NCI-H2029 treated with DMSO at 0.1 percent for 48 hours (cell line): ENCODE measurements at places on chromosomes 13 and 19.

DNA sequence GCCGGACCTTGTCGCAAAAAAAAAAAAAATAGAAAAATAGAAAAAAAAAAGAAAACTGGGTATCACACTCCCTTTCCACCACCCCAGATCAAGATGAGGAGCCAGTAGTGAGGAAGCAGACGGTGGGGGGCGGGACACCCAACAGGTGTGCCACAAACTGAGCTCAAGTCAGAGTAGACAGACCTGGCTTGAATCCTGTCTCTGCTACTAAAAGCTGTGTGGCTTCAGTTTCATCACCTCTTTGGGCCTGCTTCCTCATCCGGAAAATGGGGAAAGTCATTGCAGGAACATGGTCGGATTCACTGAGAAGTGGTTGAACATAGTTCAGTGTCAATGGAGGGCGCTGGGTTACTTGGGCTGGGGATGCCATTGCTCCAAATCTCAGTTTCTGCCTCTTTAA lies 2.9 kb downstream of the HIF3A start:
- no peak for DNase-seq

DNA sequence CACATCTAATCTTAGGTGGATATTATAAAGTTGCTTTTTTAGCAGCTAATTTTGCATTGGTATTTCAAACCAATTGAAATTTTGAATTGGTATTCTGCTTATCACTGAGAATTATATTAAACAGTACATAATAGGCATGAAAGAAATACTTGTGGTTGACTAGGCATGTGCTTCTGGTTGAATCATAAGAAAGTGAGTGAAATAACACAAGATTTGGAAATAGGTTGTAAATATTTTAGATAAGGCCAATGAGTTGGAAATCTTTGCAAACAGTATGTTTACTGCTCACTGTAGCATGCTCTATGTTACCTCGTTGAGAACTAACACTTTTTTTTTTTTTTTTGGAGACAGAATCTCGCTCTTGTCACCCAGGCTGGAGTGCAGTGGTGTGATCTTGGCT lies 66.8 kb upstream of the RFC3 start:
- DNase-seq = no peak

GRCh38 chr13:87975035-87975434 lies 303.9 kb downstream of the SLITRK5 start:
- DNase-seq = no peak

GRCh38 chr13:97214921-97215320 lies 7.2 kb upstream of the MBNL2 start:
- DNase-seq = no peak

GRCh38 chr19:50202386-50202785 lies 1.0 kb upstream of the MYH14 start:
- DNase-seq = no peak

GRCh38 chr13:97468331-97468730 lies 34.4 kb downstream of the RAP2A start:
- DNase-seq = no peak

DNA sequence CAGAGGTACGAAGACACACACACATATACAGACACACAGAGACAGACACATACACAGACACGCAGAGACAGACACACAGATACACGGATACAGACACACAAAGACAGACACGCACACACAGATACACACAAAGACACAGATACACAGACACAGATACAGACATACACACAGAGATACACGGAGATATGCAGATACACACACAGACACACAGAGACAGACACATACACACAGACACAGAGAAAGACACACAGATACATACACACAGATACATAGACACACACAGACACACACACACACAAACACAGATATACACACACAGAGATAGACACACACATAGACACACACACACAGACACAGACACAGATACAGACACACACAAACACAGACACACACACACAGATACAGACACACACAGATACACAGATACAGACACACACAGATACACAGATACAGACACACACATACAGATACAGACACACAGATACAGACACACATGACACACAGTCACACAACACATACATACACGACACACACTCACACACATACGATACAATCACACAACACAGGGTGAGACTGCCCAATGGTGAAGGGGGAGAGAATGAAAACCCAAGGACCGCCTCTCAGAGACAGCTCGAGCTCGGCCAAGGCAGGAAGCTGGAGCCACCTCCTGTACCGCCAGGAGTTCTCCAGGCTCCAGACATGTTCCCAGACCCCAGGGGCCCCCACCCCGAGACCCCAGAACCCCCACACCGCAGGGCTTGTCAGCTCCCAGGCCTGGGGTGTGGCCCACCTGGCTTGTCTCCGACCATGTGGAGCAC lies 8.8 kb upstream of the CCER2 start:
- no peak for DNase-seq

- no peak for DNase-seq
These were observed 9.6 kb upstream of the MAMSTR start for GRCh38 chr19:48728911-48729664.

DNA sequence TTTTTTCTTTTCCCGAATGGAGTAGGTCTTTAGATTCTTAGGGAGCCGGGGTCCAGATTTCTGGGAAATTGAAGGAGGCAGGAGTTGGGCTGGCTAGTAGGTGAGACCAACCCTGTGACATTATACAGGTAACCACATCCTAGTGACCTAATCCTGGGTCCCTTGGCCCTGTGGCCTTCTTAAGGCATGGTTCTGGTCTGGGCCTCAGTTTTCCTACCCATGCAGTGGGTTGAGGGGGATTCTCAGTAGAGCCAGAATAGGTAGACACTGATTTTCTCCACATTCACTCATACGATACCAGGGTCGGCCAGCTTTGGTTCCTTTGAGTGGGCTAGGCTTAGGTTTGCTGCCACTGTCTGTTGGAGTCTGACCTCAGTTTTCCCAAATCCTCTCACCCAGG lies 7.2 kb downstream of the PPFIA3 start:
- DNase-seq = no peak

DNA sequence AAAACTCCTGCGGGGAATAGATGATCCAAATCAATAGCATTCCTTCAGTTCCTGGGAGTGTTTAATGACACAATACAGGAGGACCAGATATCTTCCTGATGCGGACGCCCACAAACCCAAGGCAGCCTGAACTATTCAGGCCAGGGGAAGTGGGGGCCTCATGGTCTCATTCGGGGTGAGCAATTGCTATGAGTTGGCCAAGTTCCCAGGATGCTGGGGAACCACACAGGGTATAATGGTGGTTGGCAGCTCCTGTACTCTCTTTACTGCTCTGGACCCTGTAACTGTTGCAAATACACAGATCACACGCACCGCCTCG lies 401.2 kb downstream of the IRS2 start:
- no peak for DNase-seq

GRCh38 chr19:32289566-32290210 lies 55.7 kb upstream of the ZNF507 start:
- DNase-seq = no peak

GRCh38 chr19:13884726-13885591 lies 8.0 kb downstream of the NANOS3 start:
- DNase-seq = no peak

- no peak for DNase-seq
These were observed 120.1 kb upstream of the GPR12 start for GRCh38 chr13:26880735-26881134.

- DNase-seq = no peak
These were observed 845 bp downstream of the SPRY2 start for GRCh38 chr13:80339912-80340650.

DNA sequence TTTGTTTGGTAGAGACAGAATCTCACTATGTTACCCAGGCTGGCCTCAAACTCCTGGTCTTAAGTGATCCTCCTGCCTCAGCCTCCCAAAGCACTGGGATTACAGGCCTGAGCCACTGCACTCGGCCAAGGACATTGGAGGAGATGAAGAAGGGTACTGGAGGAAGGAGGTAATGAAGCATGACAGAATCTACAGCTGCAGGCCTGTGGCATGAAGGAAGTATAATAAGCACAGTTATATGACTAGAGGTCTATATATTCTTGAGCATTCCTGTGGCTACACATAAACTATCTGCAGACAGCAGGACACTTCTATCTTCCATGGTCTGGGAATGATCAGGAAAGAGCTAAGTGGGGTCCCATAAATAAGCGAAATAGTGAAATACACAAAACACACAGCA lies 18.2 kb downstream of the ZNF565 start:
- no peak for DNase-seq

- DNase-seq = no peak
These were observed 565.1 kb downstream of the LIG4 start for GRCh38 chr13:107650081-107650701.

- DNase-seq = no peak
These were observed 4.1 kb downstream of the IER2 start for GRCh38 chr19:13154241-13154778.

GRCh38 chr13:77781808-77782207 lies 84.3 kb downstream of the SLAIN1 start:
- no peak for DNase-seq

- DNase-seq = no peak
These were observed 220.7 kb downstream of the RFC3 start for GRCh38 chr13:34038541-34039068.

GRCh38 chr19:20669263-20669662 lies 7.9 kb upstream of the ZNF626 start:
- no peak for DNase-seq

DNA sequence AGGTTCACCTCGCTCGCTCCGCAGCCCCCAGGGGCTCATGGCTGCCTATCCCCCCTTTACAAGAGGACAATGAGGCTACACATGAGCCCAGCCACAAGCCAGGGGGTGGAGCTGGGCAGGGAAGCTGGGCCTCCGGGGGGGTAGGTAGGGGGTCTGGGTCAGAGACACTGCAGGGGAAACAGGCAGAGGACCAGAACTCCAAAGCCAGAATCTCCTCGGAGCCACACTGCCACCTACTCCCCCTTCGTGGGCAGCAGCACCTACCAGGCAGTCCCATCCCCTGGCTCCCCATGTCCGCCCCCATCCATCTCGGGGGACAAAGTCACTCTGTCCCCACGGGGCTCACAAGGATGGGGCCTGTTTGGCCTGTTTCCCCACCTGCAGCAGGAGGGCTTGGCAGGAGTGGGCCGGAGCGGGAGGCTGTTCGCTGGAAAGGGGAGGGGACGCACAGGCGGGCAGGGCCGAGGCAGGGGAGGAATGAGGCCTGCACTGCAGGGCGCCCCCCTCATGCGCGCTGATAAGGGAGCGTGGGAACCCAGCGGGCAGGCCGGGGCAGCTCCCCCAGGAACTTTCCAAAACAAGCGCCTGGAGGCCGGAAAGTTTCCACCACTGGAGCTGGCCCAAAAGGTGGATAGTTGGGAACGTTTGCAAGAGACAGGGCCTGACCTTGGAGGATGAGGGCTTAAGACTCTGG lies 545 bp upstream of the ISYNA1 start:
- no peak for DNase-seq

DNA sequence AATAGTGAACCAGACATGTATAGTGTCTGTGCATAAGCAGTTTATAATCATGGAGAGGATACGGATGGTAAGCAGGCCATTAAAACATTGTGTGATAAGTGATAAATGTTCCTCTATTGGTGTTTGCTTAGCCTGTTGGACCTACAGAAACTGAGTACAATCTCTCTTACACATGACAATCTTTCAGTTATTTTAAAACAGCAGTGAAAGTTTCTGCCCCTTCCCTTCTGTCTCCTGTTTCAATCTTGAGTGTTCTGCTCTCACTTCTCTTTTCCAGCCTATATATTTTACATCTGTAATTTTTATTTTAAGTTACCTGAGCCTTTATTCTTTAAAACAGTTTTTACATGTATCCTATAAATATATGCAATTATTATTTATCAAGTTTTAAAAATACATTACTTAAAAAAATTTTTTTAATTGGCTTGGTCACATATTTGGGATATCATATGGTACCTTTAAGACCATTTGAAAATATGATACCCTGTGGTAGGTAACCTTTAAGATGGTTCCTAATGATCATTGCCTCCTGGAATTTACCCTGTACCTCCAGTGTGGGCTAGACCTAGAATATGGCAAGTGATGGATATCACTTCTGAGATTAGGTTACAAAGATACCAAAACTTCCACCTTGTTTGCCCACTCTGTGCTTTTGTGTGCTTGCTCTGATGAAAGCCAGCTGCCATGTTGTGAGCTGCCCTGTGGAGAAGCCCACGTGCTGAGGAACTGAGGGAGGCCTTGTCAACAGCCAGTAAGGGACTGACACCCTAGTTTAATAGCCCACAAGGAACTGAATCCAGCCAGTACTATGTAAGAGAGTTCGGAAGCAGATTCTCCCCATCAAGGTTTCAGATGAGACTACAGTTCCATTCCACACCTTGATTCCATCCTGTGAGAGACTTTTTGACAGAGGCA lies 99.3 kb downstream of the DHRS12 start:
- DNase-seq = no peak

- DNase-seq = peak; percentile 59
These were observed 31.2 kb upstream of the KL start for GRCh38 chr13:32984857-32985626.

- no peak for DNase-seq
These were observed 1779.2 kb upstream of the MIR17HG start for GRCh38 chr13:89568276-89568675.

DNA sequence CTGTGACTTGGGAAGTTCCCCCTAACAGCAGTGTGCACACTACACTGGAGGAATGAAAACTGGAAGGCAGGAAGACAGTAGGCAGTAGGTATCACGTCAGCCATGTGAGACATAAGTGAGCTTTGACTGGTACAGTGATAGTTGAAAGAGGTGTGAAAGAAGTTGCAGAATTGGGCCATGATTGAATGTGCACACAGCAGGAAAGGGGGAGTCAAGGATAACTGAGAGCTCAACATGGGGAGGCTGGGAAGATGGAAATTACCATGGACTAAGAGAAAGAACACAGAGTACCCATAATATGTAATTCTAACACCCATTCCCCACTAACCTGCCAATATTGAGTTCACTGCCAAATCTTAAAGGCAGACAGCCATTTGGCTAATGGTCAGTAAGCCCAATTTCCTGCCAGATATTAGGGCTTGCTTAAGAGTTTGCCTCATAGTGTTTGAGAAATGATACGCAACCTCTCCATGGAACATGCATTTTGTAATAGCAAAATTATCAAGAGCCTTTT lies 321.7 kb downstream of the DCT start:
- no peak for DNase-seq

DNA sequence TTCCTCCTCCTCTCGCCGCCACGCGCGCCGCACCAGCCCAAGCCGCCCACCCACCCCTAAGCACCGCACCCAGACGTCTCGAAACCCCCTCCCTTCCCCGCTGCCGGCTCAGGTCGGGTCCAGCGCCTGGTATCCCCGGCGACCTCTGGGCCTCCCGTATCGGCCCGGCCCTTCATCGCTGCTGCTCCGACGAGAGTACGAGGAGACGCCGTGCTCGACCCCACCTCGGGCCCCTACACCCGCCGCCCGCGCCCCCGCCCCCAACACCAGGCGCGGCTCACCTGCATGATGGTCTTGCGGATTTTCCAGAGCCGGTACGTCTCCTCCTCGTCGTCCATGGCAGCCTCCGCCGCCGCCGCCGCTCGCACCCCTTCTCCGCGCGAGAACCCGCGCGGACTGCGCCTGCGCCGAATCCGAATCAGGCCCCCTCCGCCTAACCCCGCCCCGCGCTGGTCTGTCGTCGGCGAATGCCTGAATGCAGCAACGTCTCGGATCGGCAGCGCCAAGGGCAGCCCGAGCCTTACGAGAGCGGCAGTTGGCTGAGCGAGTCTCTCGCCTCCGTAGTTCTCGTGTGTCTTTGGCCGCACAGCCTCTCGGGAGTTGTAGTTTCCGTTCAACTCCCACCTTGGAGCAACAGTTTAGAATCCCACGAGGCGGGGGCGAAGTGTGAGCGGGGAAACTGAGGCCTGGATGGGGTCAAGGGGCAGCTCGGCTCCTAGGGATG lies at the start of gene POLR2E:
TSS of gene POLR2E (minus strand) at position 398 of the 724 bp plus-strand sequence. CDS start at position 338, 60 bp downstream.
- DNase-seq = peak; percentile 91

- DNase-seq = no peak
These were observed 8.8 kb upstream of the KLK8 start for GRCh38 chr19:51010066-51010795.

- DNase-seq = no peak
These were observed 5.6 kb downstream of the PDX1 start for GRCh38 chr13:27925220-27925991.
